Foreskin melanocyte (primary cell): ENCODE measurements at places on chromosomes 2 and 18.

- DNase-seq: no peak
Observed at GRCh38 chr2:109636317-109636716, 22.2 kb downstream of the SOWAHC start.

- DNase-seq: peak; percentile 7
Observed at GRCh38 chr2:238387332-238387731, 39.4 kb upstream of the ASB1 start.

DNA sequence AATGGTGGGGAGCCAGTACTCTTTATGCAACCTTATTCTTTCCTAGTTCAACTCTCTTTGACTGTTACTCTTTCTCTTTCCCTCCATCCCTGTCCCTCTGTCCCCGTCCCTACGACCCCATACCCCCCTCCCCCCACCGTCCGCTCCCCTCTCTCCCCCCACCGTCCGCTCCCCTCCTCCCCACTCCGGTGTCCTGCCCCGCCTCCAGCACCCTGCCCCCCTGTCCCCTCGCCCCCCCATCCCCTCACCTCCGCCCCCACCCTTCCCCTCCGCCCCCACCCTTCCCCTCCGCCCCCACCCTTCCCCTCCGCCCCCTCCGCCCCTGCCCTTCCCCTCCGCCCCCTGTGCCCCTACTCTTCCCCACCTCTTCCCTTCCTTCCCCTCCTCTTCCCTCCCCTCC, 128.4 kb downstream of the LPIN1 start:
- DNase-seq: no peak

DNA sequence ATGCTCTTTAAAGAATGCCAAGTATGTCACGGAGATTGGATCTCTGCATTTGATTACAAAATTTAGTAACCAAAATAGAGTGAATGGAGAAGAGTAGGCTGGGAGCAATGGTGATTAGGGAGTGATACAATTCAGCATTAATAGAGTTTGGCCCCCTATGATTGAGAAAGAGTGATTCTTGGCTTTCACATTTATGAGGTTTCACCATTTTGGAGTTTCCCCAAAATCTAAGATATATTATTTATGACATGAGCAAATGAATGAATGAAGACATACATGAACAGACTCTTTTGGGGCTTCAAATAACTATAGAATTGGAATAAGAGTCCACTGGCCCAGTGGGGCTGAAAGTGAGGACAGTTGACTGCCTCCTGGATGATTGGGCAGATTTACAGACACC, 255.2 kb downstream of the LPIN1 start:
- DNase-seq: no peak

GRCh38 chr2:19114126-19114525, 244.3 kb downstream of the OSR1 start:
- no peak for DNase-seq

DNA sequence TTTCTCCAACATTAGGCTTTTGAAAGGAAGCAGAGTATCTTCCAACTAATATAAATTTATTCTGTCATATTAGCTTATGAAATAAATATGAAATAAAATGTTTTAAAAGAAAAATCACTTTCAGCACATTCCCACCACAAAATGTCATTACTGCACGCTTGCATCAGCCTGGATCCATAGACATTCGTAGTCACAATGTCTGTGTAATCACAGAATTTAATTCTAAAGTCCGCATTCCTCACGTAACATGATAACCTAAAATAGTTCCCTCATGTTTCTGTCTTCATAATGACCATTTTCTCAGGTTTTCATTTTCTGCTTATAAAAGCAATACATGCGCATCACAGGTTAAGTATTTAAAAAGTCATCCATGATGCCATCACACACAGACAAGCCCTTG, 47.1 kb downstream of the HDAC4 start:
- DNase-seq: no peak

- DNase-seq: no peak
Observed at GRCh38 chr2:233829193-233830110, 24.9 kb downstream of the HJURP start.

DNA sequence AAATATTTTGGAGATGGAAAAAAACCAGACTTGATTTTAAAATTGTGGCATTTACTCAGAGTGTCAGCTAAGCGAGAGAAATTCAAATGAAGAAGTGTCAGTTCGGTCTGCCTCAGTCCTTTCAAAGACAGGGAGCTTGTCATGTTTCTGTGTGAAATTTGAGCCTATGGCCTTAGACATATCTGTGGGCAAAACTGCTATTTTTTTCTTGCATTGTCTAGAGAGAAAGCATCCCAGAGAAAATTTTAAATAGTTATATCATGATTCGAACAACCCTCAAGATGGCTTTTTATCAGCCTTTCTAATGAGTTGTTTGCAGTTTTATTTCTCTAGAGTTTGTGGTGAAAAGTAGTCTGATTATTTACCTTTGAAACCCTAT, 50.2 kb upstream of the KCNE4 start:
- DNase-seq: no peak

- no peak for DNase-seq
Observed at GRCh38 chr18:10124967-10125366, 211.2 kb downstream of the VAPA start.

- DNase-seq: no peak
Observed at GRCh38 chr2:175918935-175919334, 83.1 kb downstream of the LNPK start.

- no peak for DNase-seq
Observed at GRCh38 chr2:25276569-25277465, 64.9 kb downstream of the DNMT3A start.

DNA sequence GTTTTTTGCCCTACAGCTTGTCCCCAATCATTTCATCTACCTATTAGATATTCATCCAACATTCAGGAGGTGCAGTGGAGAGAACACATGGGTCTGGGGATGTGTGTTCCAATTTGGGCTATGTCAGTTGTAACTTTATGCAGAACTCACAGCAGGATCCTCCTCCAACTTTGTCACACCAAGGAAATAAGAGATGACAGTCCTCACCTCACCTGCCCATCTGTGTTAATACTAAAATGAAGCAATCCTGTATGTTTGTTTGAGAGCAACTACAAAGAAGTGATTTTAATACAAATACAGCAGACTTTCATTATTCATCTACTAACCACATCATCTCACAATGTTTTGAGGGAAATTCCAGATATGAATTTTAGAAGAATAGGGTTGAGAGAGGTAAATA, 126.7 kb downstream of the ARHGAP15 start:
- DNase-seq: no peak

DNA sequence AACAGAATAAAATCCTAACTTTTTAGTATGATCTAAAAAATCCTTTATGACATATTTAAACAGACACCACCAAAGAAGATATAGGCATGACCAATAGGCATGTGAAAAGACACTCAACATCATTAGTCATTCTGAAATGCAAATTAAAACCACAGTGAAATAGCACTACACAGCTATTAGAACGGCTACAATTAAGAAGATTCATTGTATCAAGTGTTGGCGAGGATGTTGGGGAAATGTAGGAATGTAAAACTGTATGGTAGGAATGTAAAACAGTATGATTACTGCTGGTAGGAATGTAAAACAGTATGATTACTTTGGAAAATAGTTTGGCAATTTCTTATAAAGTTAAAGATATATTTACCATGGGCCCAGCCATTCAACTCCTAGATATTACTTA, 253.3 kb upstream of the TCF4 start:
- DNase-seq: no peak

- peak; percentile 11 for DNase-seq
Observed at GRCh38 chr2:29650631-29651097, 270.7 kb downstream of the ALK start.

DNA sequence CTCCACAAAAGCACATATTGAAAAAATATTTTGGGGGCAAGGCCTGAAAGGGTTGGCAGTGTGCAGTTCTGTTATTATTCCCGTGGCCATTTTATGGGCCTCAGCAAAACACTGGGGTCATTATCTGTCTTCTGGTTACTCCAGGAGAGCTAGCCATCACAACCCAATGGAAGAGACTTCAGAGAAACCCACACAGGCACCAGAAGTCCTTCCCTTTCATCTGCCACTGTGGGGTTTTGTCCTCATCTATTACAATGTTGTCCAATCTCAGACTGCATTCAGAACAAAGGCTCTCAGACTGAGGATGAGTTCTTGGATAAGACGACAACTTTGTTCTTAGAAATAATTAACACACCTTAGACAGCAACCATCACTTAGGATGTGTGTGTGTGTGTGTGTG, 98.4 kb downstream of the PIEZO2 start:
- DNase-seq: no peak

- DNase-seq: no peak
Observed at GRCh38 chr2:112591413-112591812, 7.0 kb downstream of the CHCHD5 start.

- DNase-seq: no peak
Observed at GRCh38 chr18:35822413-35822812, 150.1 kb upstream of the RMP24 start.
